K562 (cell line): ENCODE measurements at places on chromosomes 7 and 10. TPM values are rescaled to one million over a fixed set of nuclear protein-coding genes. Genes with fewer than 3 reads are reported as not detected.

DNA sequence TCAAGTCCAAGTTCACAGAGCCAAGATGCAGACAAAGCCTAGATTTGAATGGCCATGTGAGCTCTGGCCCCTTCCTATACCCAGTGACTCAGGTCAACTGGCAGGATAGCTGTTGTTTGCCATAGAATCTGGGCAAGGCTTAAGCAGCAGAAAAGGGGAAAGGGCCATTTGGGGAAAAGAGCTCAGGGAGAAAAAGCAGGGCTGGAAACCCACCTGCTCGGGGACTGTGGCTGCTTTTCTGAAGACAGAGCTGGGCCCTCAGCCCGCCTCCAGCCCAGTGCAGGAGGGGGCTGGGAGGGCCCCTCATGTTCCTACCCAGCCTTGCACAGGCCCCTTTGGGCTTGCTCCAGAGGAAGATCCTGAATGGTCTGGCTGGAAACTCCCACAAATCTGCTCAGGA is 32.6 kb upstream of the HABP2 start:
- DNase-seq, result no peak

- DNase-seq, result no peak
Measured at GRCh38 chr7:43484678-43485395, 98.1 kb upstream of the STK17A start.

DNA sequence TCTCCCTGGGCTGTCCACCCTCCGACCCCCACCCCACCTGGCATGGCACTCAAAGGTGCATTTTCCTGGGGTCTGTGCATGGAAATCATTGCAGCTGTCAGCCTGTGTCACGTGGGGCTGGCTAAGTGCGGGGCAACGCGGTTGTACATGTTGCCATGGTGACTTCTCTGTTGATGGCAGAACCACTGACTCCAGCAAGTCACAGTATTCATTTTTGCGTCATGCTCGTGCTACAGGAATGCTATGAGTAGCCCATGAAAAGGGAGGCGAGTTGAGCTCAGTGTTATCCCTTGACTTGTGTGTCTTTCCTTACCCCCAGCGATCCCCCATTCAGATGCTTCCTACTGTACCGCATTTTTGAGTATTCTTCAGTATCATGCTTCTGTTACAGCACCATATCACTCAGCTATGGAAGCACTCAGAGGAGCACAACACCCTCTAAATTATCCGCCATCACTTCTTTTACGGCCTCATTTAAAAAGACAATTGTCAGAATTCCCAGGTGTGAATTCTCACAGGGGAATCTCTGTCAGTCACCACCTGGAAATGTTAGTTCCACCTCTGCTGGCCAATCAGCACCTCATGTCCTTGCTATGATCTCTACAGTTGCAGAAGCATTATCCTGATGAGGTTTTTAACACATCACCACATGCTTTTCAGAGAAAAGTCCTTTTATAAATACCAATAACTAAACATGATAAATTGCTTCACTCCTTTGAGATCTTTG is 194.4 kb upstream of the C7orf33 start:
- no peak for DNase-seq

- DNase-seq, result no peak
Measured at GRCh38 chr7:87872346-87872745, 3.8 kb downstream of the SLC25A40 start.

DNA sequence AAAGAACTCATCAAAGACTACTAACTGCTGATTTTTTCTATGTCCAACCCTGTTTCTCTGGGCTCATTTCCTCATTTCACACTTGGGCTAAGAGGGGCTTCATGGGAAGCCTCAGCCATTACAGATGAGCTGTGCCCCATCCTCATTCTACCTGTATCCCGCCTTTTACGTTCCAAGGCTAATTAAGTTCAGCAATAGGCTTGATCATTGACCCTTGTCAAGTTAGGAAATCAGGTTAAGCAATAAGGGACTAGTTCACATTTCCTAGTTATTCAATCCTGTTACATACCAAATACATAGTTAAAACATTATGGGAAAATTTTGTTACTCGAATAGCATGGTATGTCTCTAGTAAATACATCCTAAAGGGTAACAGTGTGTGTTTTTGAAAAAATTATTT is 29.3 kb upstream of the AGBL3 start:
- DNase-seq, result no peak

DNA sequence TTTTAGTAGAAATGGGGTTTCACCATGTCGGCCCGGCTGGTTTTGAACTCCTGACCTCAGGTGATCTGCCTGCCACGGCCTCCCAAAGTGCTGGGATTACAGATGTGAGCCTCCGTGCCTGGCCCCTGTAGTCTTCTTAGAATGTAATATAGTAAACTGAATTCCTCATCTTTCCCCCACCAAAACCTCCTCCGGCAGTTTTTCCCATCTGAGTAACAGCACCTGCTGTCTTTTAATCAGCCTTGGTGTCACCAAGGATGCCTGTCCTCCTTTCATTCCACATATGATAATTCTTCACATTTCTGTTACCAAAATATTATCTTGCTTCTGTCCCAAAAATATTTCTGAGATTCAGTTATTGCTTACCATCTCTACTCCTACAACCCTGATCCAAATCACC is 80.2 kb downstream of the ZEB1 start:
- no peak for DNase-seq

GRCh38 chr10:116970050-116970449 is 34.9 kb downstream of the SHTN1 start:
- DNase-seq, result no peak

- DNase-seq, result no peak
Measured at GRCh38 chr10:93368210-93368609, 113.9 kb downstream of the MYOF start.

DNA sequence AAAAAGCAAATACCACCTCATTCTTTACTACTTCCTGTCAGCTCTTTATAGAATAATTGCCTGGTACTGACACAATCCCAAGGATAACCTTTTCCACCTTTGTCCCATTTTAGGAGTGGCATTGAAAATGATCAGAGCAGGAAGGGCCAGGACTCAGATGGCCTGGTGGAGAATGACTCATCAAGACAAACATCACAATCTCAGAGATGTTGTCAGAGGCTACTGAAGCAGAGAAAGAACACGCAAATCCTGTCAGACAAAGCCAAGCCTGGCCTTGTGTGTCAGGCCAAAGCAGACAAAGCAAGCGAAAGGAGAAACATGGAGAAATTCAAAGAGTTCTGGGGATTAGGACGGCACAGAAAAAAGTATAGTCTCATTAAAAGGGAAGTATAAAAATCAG is 40.9 kb downstream of the NSUN6 start:
- peak; percentile 44 for DNase-seq

- DNase-seq, result peak; percentile 16
Measured at GRCh38 chr10:99854860-99855259, 72.4 kb downstream of the ABCC2 start.

DNA sequence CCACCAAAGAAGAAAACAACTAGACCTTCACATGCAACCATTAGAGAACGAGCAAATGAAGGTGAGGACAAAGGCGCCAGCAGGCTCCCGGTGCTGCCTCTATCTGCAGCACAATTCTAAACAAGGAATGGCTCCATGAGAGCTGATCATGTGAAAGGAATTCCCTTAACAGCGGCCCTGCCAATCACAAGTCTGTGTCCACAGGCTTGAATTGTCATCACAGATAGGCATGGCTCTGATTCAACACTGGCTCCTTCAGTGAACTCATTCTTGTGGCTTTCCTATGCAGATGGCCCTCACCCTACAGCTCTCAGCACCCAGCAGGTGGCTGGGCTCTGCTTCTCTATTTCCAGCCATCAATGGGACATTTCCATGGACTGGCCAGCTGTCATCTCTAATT is 36.2 kb downstream of the LAMB1 start:
- no peak for DNase-seq

GRCh38 chr10:114307731-114308130 is 68.7 kb downstream of the VWA2 start:
- no peak for DNase-seq

DNA sequence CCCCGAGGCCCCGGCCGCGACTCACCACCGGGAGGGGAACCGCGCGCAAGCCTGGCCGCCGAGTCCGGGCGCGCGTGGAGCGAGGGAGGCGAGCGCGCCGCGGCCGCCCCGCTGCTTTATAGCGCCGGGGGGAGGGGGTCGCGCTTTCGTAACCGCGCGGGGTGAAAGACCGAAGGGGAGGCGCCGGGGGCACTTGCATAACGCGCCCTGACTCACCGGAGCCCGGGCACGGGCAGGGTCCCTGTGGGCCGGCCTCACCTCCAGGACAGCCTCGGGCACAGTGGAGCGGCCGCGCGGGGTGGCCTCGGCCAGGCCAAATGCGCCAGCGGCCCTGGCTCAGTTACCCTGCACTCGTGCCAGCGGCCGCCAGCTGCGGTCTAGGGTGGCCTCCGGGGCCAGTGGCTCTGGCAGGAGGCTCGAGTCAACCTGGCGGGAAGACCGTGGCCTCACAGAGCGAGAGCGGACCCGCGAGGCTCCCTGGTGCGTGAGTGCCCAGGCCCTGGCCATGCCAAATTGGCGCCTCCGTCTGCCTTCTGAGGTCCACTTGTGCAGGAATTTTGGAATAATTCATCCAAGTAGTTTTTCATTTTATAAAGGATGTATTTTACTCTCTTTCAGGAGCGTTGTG is at the start of gene RBP4:
TSS of gene RBP4 (minus strand) at position 90 of the 628 bp plus-strand sequence. CDS start 207 bp downstream, outside the sequence.
- no peak for DNase-seq

- DNase-seq, result no peak
Measured at GRCh38 chr10:12603766-12604470, 254.6 kb downstream of the CAMK1D start.

DNA sequence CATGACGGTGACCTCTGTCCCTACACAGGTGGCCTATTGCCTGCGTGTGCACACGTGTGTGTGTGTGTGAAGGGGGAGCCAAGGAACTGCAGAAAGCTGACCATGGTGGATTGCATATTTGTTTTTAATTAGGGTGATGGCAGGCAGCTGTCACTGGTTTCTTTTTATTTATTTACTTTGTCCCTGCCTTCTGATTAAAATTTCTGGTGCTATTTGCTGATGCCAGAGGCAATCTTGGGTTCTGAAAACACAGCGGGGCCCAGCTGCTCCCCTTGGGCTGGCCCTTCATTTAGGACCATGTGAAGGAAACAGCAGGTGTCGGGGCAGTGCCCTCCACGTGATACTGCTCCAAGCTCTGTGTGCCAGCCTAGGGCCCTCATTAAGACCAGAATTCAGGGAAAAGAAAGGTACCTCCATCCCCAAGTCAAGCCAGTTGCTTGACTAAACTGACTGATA is 71.3 kb upstream of the PODXL start:
- no peak for DNase-seq

GRCh38 chr7:109126404-109127050 is 556.9 kb downstream of the DNAJB9 start:
- no peak for DNase-seq

DNA sequence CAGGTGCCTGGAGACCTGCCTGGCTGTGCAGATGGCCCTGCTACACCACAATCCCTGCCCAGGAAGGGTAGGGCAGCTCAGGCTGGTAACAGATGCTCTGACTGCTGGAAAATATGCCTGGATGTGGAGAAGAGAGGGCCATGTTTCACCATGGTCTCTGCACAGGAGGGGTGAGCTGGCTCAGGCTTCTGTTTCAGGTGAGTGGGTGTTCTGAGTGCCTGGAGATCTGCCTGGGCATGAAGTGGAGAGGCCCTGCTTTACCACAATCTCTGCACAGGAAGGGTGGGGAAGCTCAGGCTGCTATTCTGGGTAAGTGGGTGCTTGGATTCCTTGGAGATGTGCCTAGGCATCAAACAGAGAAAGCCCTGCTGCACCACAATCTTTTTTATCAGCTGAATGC is 350.1 kb downstream of the KIF20B start:
- DNase-seq, result no peak

- no peak for DNase-seq
Measured at GRCh38 chr7:117041007-117041406, 87.7 kb downstream of the ST7 start.

The CFAP46 gene
- total RNA-seq, result not detected in 2 replicates

The ITPRID1 gene
- not detected in 2 replicates for total RNA-seq

The AASS gene
- 0.25 and 0.38 TPM in 2 replicates for total RNA-seq

The VPS37D gene
- 1.1 and 1.3 TPM in 2 replicates for total RNA-seq

The INHBA gene
- total RNA-seq, result 0.02 TPM in 2 replicates

The CPEB3 gene
- total RNA-seq, result 1.1 and 1.2 TPM in 2 replicates

The CHCHD3 gene
- 170 and 177 TPM in 2 replicates for total RNA-seq

The CRHR2 gene
- total RNA-seq, result not detected in 2 replicates

The FAM221A gene
- not detected in 2 replicates for total RNA-seq
